T-helper 17 cell (primary cell): ENCODE measurements at places on chromosomes 2 and 18.

GRCh38 chr2:43222475-43223309 is 3.7 kb downstream of the ZFP36L2 start:
- DNase-seq: no peak

- no peak for DNase-seq
Measured at GRCh38 chr2:108917526-108917925, 71.5 kb downstream of the EDAR start.

DNA sequence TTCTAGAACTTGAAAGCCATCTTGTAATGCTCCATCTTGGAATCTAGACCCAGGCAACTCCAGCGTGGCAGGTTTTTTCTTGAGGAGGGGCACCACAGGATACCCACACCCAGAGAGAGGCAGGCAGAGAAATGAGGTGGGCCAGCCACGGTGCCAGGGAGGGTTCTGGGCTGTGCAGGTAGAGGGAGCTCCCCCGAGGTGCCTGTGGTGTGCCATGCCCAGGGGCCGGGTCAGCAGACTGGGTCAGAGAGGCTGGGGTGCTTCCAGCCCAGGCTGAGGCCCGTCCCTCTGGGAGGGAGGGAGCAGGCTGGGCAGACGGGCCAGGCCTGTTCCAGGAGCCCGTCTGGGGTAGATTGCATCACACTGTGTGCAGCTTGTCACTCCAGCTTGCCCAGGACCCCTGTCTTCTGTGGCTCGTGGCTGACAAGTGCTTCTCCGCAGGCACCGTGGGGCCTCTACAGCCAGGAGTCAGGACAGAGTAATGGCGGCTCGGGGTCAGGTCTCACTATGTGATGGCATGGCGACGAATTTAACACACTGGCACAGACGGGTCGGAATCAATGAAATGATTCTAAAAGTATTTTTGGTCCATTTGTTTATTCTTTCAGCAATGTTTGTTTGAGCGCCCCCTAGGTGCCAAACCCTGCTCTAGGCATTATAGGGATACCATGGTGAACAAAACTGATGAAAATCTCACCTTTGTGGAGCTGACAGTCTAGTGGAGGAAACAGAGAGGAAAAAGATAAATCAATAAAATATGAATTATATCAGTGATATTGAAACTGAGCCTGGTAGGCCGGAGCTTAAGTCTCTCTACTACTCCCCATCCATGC is 144.0 kb downstream of the ACOXL start:
- no peak for DNase-seq

DNA sequence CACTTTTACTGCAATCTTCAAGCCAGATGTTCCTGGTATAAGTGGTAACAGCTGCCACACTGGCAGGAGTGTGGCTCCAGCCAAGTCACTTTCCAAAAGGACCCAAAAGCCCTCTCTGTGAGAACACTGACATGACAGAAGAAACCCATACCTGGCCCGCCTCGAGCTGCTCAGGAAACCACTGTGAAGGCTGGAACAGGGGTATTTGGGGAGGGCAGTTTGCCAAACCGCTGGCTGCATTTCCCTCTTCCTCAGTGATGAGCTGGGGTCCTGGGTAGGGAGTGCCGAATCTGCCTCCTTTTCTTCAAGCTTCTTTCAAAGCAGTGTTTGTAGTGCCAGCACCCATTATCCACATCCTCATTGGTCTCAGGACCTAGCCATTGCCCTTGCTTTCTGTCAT is 10.3 kb upstream of the OSR1 start:
- no peak for DNase-seq

DNA sequence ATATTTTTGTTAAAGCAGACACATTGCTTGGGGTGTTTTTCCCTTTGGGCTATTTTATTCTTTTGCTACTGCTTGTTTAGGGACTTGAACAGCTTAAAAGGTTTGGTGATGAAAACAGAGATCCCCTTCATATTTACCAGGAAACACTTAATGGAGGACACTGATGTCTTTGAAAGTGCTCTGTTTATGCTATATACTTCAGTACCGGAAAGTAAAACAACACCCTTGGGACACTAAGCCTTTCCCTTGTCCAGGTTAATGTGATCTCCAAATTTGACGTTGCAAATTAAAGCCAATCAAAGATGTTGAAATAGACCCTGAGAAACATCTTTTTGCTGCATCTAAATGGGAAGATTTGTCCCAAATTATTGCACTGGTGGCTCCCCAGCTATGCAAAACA is 564.6 kb upstream of the PKDCC start:
- no peak for DNase-seq

GRCh38 chr18:8439055-8439454 is 170.2 kb upstream of the RAB12 start:
- DNase-seq: no peak

- no peak for DNase-seq
Measured at GRCh38 chr18:1092228-1092627, 187.6 kb downstream of the ADCYAP1 start.

DNA sequence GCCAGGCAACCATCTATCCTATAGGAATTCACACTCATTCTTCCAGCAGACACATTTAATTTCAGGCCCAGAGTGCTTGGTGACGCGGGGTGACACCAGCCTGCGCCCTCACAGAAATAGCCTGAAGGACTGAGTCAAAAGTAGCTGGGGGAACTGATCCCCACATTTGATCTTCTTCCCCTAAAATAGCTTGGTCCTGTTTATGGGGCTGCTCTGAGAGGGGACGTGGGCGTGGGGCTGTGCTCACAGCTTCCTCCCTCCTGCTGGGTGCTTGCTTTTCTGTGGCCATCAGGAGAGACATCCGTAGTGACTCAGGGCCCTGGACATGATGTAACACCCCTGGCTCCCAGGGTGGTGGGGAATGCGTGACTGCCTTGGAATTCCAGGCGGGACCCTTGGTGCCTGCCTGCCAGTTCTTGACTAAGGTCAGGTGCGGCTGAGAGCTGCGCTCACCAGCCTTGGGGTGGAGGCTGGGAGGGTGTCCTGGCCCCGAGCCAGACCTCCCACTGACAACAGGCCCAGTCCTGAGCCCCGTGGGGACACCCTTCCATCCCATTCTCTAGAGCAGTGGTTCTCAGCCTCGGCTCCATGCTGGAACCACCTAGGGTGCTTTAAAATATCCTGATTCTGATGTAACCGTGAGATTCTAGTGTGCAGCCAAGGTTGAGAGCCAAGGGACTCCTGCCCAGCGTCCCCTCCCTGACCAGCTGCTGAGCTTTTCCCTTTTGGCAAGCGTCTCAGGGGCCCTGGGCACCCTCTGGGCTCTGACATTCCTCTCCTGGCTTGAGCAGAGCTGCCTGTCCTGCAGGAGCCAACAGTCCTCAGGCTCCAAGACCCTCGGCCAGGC is 47.4 kb upstream of the SMAD7 start:
- no peak for DNase-seq

GRCh38 chr2:101809698-101810097 is 112.2 kb downstream of the MAP4K4 start:
- DNase-seq: no peak

DNA sequence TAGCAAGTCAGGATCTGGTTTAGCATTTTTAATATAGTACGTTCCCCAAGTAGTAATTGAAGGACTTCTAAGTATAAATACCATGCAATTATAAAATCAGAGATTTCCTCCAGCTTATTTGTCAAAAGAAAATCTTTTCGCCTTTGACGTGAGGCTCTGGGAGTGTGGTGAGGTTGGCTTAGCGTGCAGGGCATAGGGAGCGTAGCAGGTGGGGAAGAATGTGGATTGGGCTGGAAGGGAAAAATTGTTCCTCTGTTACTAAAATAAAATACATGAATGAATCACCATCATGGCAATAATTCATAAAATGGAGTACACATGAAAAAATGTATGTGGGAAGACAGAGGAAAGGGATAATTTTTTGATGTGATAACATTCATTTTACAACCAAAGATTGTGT is 5.4 kb upstream of the IL1RL2 start:
- no peak for DNase-seq

- no peak for DNase-seq
Measured at GRCh38 chr18:5600378-5601071, 56.7 kb upstream of the EPB41L3 start.
